ENCODE measurements at places on chromosomes 6 and 20.

DNA sequence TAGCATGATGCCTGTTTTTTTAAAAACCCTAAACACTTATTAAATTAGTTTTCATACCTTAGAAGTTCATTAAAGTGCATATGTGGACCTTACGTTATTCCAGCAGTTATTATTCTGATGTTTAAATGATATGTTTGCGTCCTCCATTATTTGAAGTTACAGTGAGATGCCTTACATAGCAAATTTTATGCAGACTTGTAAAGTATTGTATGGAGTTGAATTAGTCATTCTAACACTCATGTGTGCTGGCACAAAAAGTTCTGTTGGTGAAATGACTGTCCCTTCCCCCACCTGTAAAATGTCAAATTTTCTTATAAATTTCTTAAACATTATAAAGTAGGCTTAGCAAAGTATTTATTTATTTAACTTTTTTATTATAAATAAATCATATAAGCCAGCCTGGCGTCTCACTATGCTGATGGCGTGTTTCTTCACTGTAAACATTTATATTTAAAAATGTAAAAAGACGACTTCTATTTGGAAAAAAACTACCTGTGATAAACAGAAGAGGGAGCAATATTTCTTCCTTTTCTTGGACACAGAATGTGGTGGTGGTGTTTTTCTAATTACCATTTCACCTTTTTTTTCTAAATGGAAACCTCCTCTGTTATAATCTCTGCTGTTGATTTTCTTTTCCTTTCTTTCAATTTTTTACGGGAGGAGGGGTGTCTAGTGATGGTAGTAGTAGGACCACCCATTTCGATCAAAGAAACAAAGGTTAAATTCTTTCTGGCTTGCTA lies 155.4 kb downstream of the RFPL4B start:
- peak; percentile 33 for DNase-seq

DNA sequence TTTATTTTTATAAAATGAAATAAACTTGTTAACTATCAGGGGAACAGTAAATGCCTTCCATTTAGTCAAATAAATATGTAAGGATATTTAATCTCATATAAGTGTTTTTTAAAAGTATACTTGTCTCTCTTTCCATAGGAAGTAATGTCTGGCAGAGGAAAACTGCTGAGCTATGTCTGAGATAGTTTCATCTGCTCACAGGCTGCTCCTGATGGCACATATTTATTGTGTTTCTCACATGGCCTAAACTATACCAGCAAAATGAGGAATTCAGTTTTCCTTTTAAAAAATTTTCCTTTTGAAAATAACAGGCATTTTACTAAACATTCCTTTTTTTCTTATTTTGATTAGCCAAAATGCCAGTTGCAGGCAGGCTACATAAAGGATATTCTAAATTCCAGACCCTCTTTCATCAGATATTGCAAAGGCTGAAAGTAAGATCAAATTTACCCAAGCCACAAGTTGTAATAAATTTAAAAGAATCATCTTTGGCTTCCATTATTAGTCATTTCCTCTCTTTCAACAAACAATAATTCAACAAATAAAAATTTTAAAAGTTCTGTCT lies 60.1 kb upstream of the RNF146 start:
- DNase-seq, result no peak

DNA sequence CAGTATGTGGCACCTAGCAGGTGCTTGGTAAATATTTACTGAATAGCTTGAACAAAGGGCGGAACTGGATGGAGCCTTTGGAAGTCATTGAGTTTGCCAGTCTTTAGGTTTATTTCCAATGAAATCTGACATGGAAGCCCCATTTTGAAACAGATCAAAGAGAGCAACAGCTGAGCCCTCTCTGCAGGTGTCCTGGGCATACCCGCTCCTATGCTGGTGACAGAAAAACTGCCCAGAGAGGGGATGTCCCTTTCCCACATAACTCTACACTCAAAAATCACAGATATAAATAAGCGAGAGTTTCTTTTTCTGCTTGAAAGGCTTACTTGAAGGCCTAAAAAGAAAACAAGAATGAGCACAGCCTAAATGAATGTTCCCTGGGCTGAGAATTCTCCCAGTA lies 53.0 kb upstream of the RALY start:
- no peak for DNase-seq

- DNase-seq, result no peak
Observed at GRCh38 chr6:92623431-92623830, 795.9 kb downstream of the EPHA7 start.

Data from fibroblast of the aortic adventitia (primary cell).